Adrenal gland (tissue), 19 donors: ENCODE measurements at places on chromosomes 5 and 9. TPM values are rescaled to one million over a fixed set of nuclear protein-coding genes. Genes with fewer than 3 reads are reported as not detected.

DNA sequence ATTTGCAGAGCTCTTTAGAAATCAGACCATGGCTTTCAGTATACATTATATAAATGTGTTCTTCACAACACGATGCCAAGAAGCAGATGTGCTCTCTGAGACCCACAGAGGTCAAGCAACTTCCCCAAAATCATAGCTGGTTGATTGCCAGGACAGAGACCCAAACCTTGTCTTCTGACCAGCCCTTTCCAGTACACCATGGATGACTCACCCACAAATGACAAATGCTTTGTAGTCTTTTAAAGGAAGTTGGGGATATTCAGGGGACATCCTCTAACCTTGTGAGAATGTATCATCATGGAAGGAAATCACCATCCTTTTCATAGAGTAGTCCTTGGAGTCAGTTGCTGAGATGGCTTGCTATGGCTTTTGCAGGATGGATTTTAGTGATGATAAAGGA lies 30.1 kb downstream of the ZNF462 start:
- peak; percentile 29 for DNase-seq
- no peak overlapping the region for H3K27ac ChIP-seq
- no peaks in the 10 kb centered on the region for H3K27me3 ChIP-seq
- no peaks in the 10 kb centered on the region for H3K36me3 ChIP-seq
- peaks cover 18% of the 10 kb centered on the region for H3K4me1 ChIP-seq
- H3K4me3 ChIP-seq: no peak overlapping the region

NCBP1 gene
- 24.8 TPM for total RNA-seq

DNA sequence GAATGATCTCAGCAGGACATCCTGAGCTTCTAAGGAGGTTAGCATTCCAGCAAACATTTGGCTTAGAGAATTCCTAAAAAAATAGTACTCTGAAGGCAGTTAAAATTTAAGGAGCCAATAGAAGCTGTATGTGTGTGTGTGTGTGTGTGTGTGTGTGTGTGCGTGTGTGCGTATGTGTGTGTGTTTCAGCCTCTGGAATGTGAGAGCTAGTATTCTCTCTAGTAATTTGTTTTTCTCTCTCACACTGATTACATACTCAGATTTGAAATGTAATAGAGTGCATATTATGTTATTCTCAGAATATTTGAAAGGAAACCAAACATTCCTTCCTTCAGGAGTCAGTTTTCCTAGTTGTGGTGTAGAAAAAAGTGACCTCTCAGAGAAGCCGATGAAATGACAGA lies 279.6 kb downstream of the TMEM38B start:
- no peak overlapping the region for H3K4me3 ChIP-seq
- H3K27ac ChIP-seq: no peak overlapping the region
- no peak for DNase-seq
- no peaks in the 10 kb centered on the region for H3K4me1 ChIP-seq
- no peaks in the 10 kb centered on the region for H3K27me3 ChIP-seq

DNA sequence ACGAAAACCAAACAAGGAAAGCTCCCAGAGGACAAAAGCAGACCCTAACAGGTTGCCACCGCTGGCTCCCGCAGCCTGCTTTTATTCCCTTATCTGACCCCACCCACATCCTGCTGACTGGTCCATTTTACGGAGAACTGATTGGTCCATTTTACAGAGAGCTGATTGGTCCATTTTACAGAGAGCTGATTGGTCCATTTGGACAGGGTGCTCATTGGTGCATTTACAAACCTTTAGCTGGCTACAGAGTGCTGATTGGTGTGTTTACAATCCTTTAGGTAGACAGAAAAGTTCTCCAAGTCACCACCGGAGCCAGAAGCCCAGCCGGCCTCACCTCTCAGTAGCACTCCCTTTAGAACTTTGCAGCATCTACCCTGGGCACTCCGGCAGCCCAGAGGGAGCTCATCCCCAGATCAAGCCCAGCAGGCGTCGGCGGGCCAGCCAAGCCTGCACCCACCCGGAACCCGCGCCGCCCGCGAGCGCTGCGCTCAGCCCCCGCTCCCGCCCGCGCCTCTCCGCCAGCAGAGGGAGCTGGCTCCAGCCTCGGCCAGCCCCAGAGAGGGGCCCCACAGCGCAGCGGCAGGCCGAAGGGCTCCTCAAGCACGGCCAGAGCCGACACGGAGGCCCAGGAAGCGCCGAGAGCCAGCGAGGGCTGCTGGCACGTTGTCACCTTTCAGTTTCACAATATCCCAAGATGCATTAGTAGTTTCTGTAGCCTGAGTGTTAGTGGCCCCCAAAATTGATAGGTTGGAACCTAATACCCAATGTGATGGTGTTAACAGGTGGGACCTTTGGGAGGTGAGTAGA lies 35.3 kb upstream of the CLPTM1L start:
- no peaks in the 10 kb centered on the region for H3K36me3 ChIP-seq
- peaks cover 2% of the 10 kb centered on the region for H3K27me3 ChIP-seq
- DNase-seq: peak; percentile 51
- H3K4me1 ChIP-seq: no peaks in the 10 kb centered on the region
- H3K27ac ChIP-seq: no peak overlapping the region
- no peak overlapping the region for H3K4me3 ChIP-seq

GLDC gene
- 0.14 TPM for total RNA-seq

DNA sequence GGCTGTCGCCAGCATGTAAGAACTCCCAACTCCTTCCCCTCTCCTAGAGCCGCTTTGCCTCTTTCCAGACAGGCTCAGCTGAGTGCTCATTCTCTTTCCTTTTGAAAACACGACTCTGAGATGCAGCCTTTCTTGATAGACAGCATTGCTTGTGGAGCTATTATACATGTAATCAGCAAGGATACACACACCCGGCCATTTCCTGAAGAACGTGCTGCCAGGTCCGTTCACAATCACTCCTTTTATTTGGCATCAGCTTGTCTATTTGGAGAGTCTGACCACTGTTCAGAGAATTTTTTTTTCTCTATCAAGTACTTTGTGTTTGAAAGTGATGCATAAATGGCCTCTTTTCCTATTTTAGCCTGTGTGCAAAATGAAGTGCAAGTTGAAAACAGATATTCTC lies 328.7 kb downstream of the MARCHF11 start:
- no peaks in the 10 kb centered on the region for H3K27me3 ChIP-seq
- peaks cover 3% of the 10 kb centered on the region for H3K4me1 ChIP-seq
- no peak overlapping the region for H3K27ac ChIP-seq
- DNase-seq: no peak
- no peak overlapping the region for H3K4me3 ChIP-seq

DNA sequence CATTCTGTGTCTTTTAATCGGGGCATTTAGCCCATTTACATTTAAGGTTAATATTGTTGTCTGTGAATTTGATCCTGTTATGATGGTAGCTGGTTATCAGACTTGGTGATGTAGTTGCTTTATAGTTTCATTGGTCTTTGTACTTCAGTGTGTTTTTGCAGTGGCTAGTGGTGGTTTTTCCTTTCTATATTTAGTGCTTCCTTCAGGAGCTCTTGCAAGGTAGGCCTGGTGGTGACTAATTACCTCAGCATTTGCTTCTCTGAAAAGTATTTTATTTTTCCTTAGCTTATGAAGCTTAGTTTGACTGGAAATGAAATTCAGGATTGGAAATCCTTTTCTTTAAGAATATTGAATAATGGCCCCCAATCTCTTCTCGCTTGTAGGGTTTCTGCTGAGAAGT lies 156.9 kb downstream of the CNTLN start:
- no peaks in the 10 kb centered on the region for H3K27me3 ChIP-seq
- H3K36me3 ChIP-seq: no peaks in the 10 kb centered on the region
- no peak overlapping the region for H3K27ac ChIP-seq
- no peaks in the 10 kb centered on the region for H3K4me1 ChIP-seq

PCDHA5 gene
- not detected for total RNA-seq

- H3K27me3 ChIP-seq: no peaks in the 10 kb centered on the region
- H3K4me3 ChIP-seq: peak overlapping the region; percentile 42
- H3K27ac ChIP-seq: peak overlapping the region; percentile 82
- no peaks in the 10 kb centered on the region for H3K36me3 ChIP-seq
- DNase-seq: peak; percentile 87
Measured at GRCh38 chr5:160188141-160189015, 40.9 kb upstream of the FABP6 start.

GRCh38 chr5:150750469-150750868 lies 8.3 kb downstream of the DCTN4 start:
- no peaks in the 10 kb centered on the region for H3K27me3 ChIP-seq
- H3K4me3 ChIP-seq: no peak overlapping the region
- DNase-seq: no peak
- no peak overlapping the region for H3K27ac ChIP-seq
- peaks cover 44% of the 10 kb centered on the region for H3K36me3 ChIP-seq
- H3K4me1 ChIP-seq: peaks cover 49% of the 10 kb centered on the region

OLFML2A gene
- 10.7 TPM for total RNA-seq

DNA sequence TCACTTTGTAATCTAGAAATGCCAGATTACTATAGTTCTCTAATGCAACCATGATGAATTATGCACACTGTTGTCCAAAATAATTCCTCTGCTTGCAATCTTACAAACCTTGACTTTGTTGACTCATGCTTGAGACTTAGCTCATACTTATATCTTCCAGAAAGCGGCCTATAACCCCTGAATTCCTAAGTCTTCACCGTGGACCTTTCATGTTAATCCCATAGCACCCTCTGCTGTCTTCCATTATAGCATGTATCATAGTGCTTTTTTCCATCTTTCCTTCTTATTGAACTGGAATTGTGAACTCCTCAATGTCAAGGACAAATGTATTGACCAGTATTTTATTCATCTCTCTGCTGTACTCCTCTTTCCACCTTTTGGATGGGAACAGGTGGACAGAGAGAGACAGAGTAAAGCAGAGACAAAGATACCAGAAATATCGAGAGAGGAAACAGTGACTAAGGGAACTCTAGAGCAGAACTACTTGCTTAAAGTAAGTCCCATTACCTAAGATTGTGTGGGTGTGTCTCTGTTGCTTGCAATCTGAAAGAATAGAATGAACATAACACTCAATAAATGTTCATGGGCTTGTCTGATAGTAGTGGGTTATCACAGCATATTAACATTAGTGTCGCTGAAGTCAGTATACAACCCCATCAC lies 110.0 kb downstream of the LURAP1L start:
- H3K27me3 ChIP-seq: no peaks in the 10 kb centered on the region
- no peaks in the 10 kb centered on the region for H3K36me3 ChIP-seq
- no peak overlapping the region for H3K27ac ChIP-seq
- peak; percentile 19 for DNase-seq

- no peaks in the 10 kb centered on the region for H3K27me3 ChIP-seq
- no peak overlapping the region for H3K4me3 ChIP-seq
- H3K27ac ChIP-seq: no peak overlapping the region
- H3K4me1 ChIP-seq: peaks cover 7% of the 10 kb centered on the region
- H3K36me3 ChIP-seq: no peaks in the 10 kb centered on the region
Measured at GRCh38 chr5:154278186-154278585, 87.7 kb downstream of the GALNT10 start.

- H3K36me3 ChIP-seq: no peaks in the 10 kb centered on the region
- no peak overlapping the region for H3K4me3 ChIP-seq
- no peak for DNase-seq
- no peaks in the 10 kb centered on the region for H3K4me1 ChIP-seq
Measured at GRCh38 chr5:9094582-9094981, 451.3 kb downstream of the SEMA5A start.

GRCh38 chr5:35540002-35540401 lies 77.7 kb upstream of the SPEF2 start:
- no peak overlapping the region for H3K27ac ChIP-seq
- H3K27me3 ChIP-seq: no peaks in the 10 kb centered on the region
- H3K4me1 ChIP-seq: no peaks in the 10 kb centered on the region
- H3K36me3 ChIP-seq: no peaks in the 10 kb centered on the region
- DNase-seq: no peak
- no peak overlapping the region for H3K4me3 ChIP-seq

DNA sequence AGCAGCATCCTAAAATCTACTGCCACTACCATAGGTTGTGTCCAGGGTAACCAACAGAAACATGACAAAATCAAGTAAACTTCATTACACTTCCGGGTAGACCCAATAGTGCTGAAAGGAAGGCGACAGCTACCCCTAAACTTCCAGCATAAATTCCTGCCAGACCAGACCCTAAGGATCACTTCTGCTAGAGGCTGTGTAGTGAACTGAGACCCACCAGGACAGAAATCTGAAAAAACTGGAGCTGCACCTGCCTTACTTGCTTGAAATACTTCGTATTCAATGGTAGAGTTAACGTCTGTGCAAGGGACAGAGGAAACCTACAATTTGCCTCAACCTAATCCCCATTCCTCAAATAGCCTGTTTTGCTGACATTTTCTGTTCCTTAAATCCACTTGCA lies 1.0 kb upstream of the SECISBP2 start:
- H3K27me3 ChIP-seq: no peaks in the 10 kb centered on the region
- H3K36me3 ChIP-seq: no peaks in the 10 kb centered on the region
- DNase-seq: no peak
- H3K27ac ChIP-seq: peak overlapping the region; percentile 85

PAX5 gene
- 0.06 TPM for total RNA-seq

C7 gene
- 3,016 TPM for total RNA-seq

DNA sequence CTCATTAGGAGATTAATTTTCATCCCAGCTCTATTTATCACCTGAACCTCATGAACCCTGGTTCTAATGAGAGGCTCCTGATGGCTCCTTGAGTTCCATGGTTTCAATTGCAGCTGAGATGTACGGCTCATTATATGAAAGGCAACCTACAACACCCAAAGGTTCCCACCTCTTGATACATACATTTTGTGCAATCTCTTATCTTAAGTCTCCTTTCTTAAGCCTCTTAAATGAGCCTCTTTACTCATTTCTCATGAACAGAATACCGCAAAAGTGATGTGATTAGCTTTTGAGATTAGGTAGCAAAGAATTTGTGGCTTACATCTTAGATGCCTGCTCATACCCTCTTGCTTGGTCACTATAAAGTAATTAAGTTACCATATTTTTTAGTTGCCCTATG lies 1964.0 kb upstream of the CDH6 start:
- no peak overlapping the region for H3K27ac ChIP-seq
- no peaks in the 10 kb centered on the region for H3K4me1 ChIP-seq
- no peaks in the 10 kb centered on the region for H3K27me3 ChIP-seq
- DNase-seq: no peak
- H3K4me3 ChIP-seq: no peak overlapping the region

- no peak overlapping the region for H3K4me3 ChIP-seq
- H3K27ac ChIP-seq: no peak overlapping the region
- peaks cover 9% of the 10 kb centered on the region for H3K4me1 ChIP-seq
- H3K36me3 ChIP-seq: peaks cover 15% of the 10 kb centered on the region
- H3K27me3 ChIP-seq: no peaks in the 10 kb centered on the region
Measured at GRCh38 chr9:111658943-111659342, 2.5 kb upstream of the GNG10 start.

GRCh38 chr5:97836816-97837215 lies 653.8 kb upstream of the RIOK2 start:
- H3K36me3 ChIP-seq: no peaks in the 10 kb centered on the region
- no peak for DNase-seq
- H3K27ac ChIP-seq: no peak overlapping the region
- no peaks in the 10 kb centered on the region for H3K4me1 ChIP-seq

DNA sequence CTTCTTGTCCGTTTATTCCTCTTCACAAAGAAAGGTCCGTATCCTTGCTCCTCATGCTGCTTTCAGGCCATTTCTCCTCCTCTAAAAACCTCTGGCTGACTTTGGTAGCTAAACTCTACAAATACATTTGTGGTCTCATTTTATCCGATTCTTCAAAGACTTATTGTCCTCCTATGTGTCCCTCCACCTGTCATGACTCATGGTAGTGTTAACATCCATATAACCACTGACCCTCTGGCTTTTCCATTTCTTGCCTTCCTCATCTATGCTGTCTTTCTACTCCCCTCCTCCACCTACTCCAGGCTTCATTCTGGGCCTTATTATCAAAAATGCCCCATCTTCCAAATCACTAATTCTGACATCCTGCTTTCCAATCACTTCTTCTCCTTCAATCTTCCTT lies 4.1 kb upstream of the SEMA6A start:
- H3K4me3 ChIP-seq: no peak overlapping the region
- H3K27me3 ChIP-seq: no peaks in the 10 kb centered on the region
- no peaks in the 10 kb centered on the region for H3K36me3 ChIP-seq
- H3K4me1 ChIP-seq: peaks cover 14% of the 10 kb centered on the region

PCDHGA2 gene
- total RNA-seq: 0.91 TPM

SCGB3A2 gene
- total RNA-seq: not detected

- no peaks in the 10 kb centered on the region for H3K27me3 ChIP-seq
- no peaks in the 10 kb centered on the region for H3K36me3 ChIP-seq
- no peaks in the 10 kb centered on the region for H3K4me1 ChIP-seq
Measured at GRCh38 chr5:7980881-7981280, 111.9 kb downstream of the MTRR start.
